ENCODE measurements at places on chromosomes 2 and 18. TPM values are rescaled to one million over a fixed set of nuclear protein-coding genes. Genes with fewer than 3 reads are reported as not detected.

CCDC85A gene
- total RNA-seq, result 20.9 TPM

ALK gene
- total RNA-seq, result not detected

ZBTB7C gene
- total RNA-seq, result under 0.01 TPM

OBSL1 gene
- 13.9 TPM for total RNA-seq

PREB gene
- 23.2 TPM for total RNA-seq

B3GNT7 gene
- under 0.01 TPM for total RNA-seq

GPATCH11 gene
- 4.0 TPM for total RNA-seq

SERPINB11 gene
- total RNA-seq, result not detected

CDKL4 gene
- total RNA-seq, result 0.19 TPM

MORN2 gene
- total RNA-seq, result 8.9 TPM

PNO1 gene
- total RNA-seq, result 6.5 TPM

MRPL44 gene
- total RNA-seq, result 24.4 TPM

GAD1 gene
- 0.16 TPM for total RNA-seq

RTP5 gene
- total RNA-seq, result not detected

PLB1 gene
- under 0.01 TPM for total RNA-seq

TCF4 gene
- 764 TPM for total RNA-seq

DTNA gene
- 0.81 TPM for total RNA-seq

CCL20 gene
- total RNA-seq, result 0.49 TPM

ACVR1C gene
- not detected for total RNA-seq

TMEM163 gene
- total RNA-seq, result 0.16 TPM

MAP3K19 gene
- total RNA-seq, result not detected

TOGARAM2 gene
- total RNA-seq, result 0.13 TPM

KLHL30 gene
- not detected for total RNA-seq

PSTPIP2 gene
- 3.6 TPM for total RNA-seq

SCG2 gene
- 0.38 TPM for total RNA-seq

LRP2 gene
- total RNA-seq, result not detected

PROM2 gene
- 0.44 TPM for total RNA-seq

DPP10 gene
- not detected for total RNA-seq

PDE11A gene
- under 0.01 TPM for total RNA-seq

GCG gene
- not detected for total RNA-seq

SLC38A11 gene
- total RNA-seq, result not detected

PTH2R gene
- not detected for total RNA-seq

ASPRV1 gene
- total RNA-seq, result 0.16 TPM
